ENCODE measurements at places on chromosomes 2 and 18.

- peaks cover 7% of the 10 kb centered on the region for H3K4me1 ChIP-seq
- no peak for DNase-seq
- H3K36me3 ChIP-seq, result peaks cover 20% of the 10 kb centered on the region
- no peak overlapping the region for H3K4me3 ChIP-seq
- H3K27me3 ChIP-seq, result no peaks in the 10 kb centered on the region
These were observed 48.3 kb downstream of the THUMPD2 start for GRCh38 chr2:39730685-39731302.

GRCh38 chr2:135909976-135910375, 33.7 kb upstream of the MCM6 start:
- no peak overlapping the region for H3K27ac ChIP-seq
- no peaks in the 10 kb centered on the region for H3K27me3 ChIP-seq
- H3K36me3 ChIP-seq, result peaks cover 57% of the 10 kb centered on the region
- no peak overlapping the region for H3K4me3 ChIP-seq
- no peak for DNase-seq

GRCh38 chr2:216013080-216013909, at the start of gene MREG:
Gene MREG (minus strand): TSS chr2:216013551. CDS start chr2:216013327, 224 bp downstream.
- H3K36me3 ChIP-seq, result peaks cover 7% of the 10 kb centered on the region
- peaks cover 50% of the 10 kb centered on the region for H3K4me1 ChIP-seq
- peak within 1 kb of the TSS; percentile 91 for H3K4me3 ChIP-seq
- H3K27me3 ChIP-seq, result no peaks in the 10 kb centered on the region

DNA sequence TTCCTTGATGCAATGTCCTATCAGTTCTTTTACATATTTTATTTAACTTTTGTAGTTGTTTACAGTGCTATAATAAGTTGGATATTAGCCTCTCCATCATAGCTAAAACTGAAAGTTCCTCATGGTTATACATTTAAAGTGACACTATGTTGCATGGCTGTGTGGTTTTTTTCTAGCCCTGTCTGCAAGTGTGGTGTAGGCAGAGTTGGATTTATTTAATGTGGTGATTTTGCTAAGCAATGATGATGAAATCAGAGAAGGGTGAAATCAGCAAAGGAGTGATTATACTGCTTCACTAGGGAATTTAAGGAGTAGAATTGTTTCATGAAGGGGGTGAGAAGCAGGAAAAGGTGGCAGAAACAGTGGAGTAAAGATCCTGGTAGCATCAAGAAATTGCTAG, 18.3 kb upstream of the ENOSF1 start:
- H3K4me3 ChIP-seq, result no peak overlapping the region
- H3K27ac ChIP-seq, result peak overlapping the region; percentile 56
- H3K36me3 ChIP-seq, result peaks cover 47% of the 10 kb centered on the region

DNA sequence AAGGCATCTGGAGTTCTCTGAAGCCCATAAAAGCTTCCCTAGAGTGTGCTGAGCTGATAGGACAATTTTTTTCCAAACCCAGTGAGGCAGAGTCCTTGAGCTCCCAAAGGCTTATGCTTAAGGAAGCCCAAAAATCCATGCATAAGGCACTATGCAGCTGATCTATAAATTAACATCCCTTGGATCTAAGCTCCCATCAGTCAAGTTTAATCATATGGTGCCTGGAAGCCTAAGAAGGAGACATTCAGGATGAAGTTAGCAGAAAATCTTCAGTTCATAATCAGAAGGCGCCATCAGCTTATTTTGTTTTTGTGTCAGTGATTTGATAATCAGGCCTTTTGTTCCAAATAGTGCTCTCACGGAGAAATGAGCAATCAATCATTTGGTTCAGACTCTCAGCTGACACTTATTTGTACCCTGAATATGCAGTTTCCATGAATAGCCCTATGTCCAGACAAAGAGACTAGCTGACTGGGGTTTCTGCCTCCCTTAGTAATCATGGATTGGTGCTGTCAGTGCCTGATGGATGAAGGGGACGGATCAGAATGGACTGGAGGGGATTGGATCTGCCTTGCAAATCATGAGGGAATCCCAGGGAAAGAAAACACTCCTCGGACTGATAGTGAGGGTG, 464.8 kb upstream of the RGPD4 start:
- DNase-seq, result no peak
- no peaks in the 10 kb centered on the region for H3K4me1 ChIP-seq
- H3K27me3 ChIP-seq, result no peaks in the 10 kb centered on the region
- H3K36me3 ChIP-seq, result no peaks in the 10 kb centered on the region
- no peak overlapping the region for H3K4me3 ChIP-seq

DNA sequence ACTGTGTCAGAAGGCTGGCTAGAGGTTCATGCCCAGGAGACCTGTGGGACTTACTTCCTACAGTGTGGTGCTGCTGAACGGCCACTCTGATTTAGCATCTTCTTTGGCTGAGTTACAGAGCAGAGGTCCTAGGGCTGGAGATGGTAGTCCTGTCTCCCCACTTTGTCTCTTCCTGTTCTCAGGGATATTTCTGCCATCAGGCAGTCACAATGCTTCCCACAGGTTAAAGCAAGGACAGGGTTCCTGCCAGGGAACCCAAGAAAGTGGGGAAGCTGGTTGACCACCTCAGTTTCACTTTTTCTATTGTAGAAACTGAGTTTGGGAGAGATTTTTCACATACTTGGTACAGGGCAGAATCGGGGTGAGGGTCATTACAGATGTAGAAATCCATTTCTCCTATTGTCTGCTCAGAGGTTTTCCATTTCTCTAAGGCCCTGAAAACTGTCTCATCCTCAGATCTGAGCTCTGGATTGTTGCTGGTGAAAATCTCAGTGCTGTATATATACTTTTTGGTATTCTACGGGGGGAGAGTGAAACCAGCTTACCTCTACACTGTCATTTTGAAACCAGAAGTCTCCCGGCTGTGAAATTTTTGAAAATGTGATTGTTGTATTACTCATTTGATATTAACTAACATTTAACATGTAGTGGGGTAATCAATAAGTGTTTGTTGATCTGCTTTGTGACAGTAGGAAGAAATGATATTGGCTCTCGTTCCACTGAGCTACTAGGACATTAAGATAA, 37.0 kb upstream of the MEP1B start:
- peaks cover 2% of the 10 kb centered on the region for H3K36me3 ChIP-seq
- H3K4me1 ChIP-seq, result peaks cover 14% of the 10 kb centered on the region
- no peak overlapping the region for H3K27ac ChIP-seq
- peaks cover 12% of the 10 kb centered on the region for H3K27me3 ChIP-seq
- H3K4me3 ChIP-seq, result no peak overlapping the region

DNA sequence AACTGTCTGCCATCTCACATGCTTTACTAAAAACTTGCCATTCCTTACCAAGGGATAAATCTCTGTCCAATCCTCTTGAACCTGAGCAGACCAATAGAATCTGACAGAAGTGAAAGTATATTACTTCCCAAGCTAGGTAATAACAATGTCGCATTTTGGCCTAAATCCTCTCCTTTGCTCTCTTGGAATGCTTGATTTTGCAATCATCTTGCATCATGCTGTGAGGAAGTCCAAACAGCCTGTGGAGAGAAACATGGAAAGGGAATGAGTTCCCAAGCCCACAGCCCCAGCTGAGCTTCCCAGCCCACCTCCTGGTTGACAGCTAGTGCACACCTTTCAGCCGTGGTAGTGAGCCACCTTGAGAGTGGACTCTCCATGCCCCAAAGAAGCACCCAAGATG, 540.6 kb downstream of the STK39 start:
- no peak overlapping the region for H3K4me3 ChIP-seq
- no peaks in the 10 kb centered on the region for H3K27me3 ChIP-seq
- H3K36me3 ChIP-seq, result no peaks in the 10 kb centered on the region
- no peak for DNase-seq

DNA sequence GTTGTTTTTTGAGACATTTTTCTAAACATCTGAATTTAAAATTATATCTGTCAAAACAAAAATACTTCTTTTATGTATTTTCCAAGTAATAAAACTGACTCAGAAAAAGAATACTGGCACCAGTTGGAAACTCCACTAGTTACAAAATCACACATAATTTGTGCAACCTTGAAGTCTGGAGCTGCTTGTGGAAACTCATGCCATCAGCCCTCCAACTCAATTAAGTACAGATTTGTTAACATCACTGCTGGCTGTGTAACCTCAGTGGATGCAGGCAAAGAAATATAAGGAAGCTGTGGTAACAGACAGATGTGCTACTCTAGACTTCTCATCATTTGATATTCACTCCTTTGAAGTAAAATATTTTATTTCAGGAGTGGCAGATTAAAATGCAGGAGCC, 30.0 kb upstream of the RAPH1 start:
- H3K4me1 ChIP-seq, result peaks cover 2% of the 10 kb centered on the region
- peaks cover 14% of the 10 kb centered on the region for H3K27me3 ChIP-seq
- H3K27ac ChIP-seq, result no peak overlapping the region
- DNase-seq, result no peak

DNA sequence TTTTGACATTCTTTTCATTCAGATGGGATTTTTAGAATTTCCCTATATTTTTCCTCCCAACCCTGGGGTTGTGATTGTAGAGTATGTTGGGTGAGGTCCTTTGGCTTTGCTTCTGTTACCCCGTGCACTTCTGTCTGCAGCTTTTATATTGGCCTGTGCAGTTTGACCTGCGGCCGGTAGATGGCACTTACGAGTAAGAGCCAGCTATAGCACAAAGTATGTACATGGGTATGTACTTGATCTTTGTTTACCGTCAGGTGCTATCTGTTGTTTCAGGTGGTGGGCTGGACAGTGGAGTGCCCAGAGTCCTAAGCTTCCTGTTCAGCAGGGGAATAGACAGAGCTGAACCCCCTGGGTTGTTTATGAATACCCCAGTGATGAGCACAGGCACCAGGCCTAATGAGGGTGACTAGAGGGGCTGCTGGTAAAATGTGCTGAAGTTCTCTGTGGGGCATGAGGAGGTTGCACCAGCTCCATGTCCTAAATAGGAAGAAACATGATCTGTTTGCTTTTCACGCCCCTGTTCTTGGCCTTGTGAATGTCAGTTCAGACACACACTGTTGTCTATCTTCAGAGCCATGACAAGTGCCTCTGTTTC, 58.9 kb upstream of the THUMPD2 start:
- peaks cover 6% of the 10 kb centered on the region for H3K4me1 ChIP-seq
- peaks cover 3% of the 10 kb centered on the region for H3K27me3 ChIP-seq
- H3K36me3 ChIP-seq, result peaks cover 2% of the 10 kb centered on the region
- H3K27ac ChIP-seq, result no peak overlapping the region

Data from activated CD8-positive, alpha-beta T cell treated with anti-CD3 and anti-CD28 coated beads, Interleukin-2, amount 10 ng/mL, durations not matched to agents 7 days and 5 days (primary cell).